ENCODE measurements at places on chromosomes 7 and 10.

GRCh38 chr10:73655990-73656298 is at the start of gene SYNPO2L:
Gene SYNPO2L, minus strand, starts transcription at chr10:73656029. Its CDS starts 107 bp downstream, at chr10:73655922.
- no peak for DNase-seq

DNA sequence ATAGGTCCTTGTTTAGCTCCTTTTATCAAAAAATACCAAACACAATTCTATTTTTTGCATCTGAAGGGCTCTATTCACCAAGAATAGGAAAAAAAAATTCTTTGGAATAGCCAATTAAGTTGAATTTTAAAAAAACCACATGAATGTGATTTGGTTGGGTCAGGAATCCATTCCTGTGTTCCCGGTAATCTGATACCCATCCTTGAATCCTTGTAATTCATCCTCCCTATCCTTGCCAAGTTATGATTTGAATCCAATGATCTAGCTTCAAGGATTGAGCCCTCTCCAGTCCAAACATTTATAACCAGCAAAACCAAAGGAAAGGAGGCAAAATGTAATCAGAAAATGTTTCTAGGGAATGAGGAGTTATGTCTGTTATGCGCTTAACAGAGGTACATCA is 86.6 kb downstream of the CFAP58 start:
- peak; percentile 79 for DNase-seq

DNA sequence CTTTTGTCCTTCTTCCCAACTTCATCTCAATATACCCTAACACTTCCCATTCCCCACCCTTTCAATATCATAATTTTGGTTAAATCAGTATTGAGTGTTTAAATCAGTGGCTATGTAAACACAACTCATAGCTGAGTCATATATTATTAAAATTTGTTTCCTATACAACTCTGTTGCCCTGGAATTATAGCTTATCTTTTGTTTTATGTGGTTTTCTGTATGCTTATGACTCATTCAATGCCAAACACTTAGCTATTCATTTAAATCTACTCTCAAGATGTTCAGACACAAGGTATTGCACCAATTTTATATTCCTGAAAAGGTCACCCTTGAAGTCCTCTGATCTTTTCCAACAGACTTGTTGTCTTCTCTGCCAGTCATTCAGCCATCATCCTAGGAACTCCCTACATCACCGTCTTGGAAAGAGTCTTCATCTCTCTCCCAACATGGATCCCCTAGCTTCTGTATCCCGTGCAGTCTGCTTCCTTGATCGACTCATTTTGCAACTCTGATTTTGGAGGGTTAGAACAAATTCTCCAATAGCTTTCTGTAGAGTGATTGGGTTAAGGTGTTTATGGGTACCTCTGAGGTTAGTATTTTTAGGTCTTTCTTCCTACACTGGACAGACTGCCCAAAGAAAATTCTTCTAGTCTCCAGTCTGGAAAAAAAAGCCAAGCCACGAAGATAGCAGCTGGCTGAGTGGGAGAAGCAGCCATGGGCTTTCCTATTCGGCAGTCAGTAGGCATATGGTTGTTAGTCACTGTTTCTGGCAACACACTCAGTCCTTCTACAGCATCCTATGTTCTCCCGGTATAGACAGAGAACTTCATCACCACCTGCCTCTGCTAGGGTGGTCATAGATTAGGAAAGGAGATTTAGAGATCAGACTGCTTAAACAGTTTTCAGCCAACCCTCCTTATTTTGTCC is 102.1 kb downstream of the CRPPA start:
- DNase-seq, result peak; percentile 6

DNA sequence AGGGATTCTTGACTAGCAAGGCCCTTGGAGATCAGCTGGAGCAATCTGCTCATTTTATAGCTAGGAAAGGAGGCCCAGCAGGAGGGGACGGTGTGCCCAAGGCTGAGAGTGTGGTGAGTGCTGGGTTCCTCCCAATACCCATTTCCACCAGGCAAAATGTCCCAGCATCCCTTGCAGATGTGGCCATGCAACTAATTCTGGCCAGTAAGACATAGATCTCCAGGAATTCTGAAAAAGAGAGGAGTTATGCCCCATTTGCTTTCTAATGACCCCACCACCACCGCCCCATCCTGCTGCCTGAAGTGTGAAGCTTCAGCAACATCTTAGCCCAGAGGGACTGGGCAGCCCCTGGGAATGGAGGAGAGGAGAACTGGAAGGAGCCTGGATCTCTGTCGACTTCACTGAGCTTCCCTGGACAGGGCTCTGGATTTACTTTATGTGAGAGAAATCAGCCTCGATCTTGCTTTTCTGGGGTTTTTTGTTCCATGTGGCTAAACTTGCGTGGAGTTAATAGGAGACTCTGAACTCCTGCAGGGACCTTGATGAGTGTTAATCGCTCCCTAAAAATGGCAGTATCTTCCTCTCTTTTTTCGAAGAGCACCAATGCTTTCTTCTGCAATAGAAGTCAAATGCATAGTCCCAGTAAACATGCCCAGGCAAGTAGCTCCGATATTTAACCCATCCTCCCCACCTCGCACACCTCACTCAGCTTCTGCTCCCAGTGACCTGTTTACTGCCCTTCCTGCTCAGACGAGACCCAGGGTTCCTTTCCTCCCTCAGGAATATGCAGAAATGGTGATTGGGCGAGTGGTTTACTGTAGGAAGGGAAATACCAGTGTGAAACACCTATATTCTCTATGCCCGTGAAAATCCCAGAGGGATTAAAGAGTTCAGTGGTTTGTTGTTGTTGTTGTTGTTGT is 127.5 kb upstream of the GPR26 start:
- no peak for DNase-seq

DNA sequence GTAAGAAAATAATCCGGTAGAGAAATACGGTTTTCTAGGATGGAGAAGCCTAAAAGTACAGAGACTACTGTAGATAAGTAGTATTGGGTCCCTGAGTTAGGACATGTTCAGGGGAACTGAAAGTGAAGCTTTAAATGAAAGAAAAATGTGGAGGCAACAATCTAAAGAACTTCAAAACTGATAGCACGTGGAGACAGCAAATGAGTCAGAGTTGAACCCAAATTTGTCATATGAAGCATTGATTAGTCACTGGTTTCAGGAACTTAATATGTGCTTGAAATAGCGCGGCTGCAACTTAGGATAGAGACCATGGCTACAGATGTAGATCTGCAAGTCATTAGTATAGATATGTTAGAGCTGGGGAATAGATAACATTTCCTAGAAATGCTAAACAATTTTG is 1138.6 kb upstream of the SORCS1 start:
- DNase-seq, result peak; percentile 3

GRCh38 chr10:48948470-48949037 is 8.9 kb upstream of the LRRC18 start:
- DNase-seq, result no peak

GRCh38 chr10:96978621-96979154 is 146.6 kb downstream of the LCOR start:
- no peak for DNase-seq

DNA sequence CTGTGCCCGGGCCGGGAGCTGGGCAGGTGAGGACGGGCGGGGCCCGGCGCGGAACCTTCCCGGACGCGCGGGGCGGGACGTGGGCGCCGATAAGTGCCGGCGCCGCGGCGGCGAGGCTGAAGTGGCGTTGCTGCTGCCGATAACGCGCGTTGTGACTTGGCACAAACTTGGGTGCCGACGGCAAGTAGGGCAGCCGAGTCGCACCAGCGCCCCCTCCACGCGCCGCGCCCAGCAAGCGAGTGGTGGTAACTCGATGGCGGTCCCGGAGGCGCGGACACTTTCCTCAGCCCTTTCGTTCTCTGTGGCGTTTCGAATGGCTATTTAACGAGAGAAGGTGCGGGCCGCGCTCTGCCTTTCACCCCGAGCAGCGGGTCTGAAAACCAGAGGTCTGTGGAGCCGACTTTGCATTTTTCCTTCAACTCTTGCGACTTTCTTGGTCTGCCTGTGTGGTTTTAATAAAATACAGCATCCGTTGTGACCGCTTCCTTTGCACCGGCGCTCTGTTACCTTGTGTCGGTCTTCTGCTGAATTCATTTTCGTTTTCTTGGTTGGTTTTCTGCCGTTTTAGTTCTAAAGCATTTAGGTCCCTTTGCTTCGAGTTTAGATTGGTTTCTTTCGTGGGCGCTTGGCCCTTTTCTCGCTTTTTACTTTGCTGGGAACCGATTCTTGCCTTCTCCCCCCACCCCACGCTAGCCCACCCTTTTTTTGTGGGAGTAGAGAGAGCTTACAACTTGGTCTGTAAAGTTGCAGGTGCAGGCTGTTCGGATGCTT is 701 bp downstream of the STK17A start:
- DNase-seq, result peak; percentile 66

DNA sequence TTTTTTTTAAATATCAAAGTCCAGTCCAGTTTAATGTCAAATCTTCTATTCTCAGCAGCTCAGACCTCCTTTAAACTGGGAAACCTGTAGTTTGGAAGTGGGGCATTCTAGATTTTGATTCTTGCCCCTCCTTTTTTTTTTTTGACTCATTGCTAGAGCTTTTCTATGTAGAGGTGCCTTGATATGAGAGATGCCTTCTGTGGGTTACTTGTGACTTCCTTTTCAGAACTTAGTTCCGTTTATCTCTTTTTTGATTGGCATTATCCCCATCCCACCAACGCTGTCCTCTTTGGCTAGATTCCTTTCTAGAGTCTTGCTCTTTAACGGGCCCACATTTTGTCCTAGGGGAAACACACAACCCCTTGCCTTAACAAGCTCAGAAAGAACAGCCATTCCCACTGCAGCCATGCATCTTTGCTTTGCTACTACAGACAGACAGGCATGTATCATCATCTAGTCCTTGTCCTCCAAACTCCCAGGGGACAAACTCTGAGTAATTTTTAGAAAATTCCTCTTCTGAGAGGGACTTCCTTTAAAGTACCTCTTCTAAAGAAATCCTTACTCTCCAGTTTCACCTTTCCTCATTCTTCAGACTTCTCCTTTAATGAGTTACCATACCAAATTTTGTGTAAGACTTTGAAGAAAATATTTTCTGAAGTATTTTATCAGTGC is 153.6 kb downstream of the PHF14 start:
- peak; percentile 37 for DNase-seq

GRCh38 chr10:14322526-14323188 is 8.1 kb downstream of the FRMD4A start:
- DNase-seq, result no peak

- DNase-seq, result peak; percentile 75
Measured at GRCh38 chr7:32846630-32847225, 44.8 kb downstream of the KBTBD2 start.

GRCh38 chr10:79155301-79156081 is 86.7 kb downstream of the ZMIZ1 start:
- peak; percentile 69 for DNase-seq

- peak; percentile 78 for DNase-seq
Measured at GRCh38 chr10:58326967-58327381, 7.8 kb upstream of the UBE2D1 start.

DNA sequence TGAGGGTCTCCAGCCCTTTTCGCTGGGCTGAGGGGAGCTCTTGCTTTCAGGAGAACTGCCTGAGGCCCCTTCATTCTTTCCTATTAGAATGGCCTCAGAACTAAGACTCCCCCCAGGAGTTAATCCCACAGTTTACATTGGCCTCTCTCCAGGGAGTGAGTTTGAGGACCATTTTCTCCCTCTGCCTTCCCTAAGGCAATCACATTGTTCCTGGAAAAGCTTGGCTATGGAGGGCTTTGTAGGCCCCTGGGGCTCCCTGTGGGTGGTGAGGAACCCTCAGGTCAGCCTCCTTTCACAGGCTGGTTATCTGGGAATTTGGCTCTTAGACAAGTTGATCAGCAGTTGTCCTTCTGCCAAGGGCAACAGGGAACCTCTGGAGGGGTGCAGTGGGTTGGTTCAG is 343.7 kb downstream of the RPS24 start:
- DNase-seq, result peak; percentile 36

- DNase-seq, result peak; percentile 86
Measured at GRCh38 chr7:131012477-131013031, 278.5 kb upstream of the KLF14 start.

DNA sequence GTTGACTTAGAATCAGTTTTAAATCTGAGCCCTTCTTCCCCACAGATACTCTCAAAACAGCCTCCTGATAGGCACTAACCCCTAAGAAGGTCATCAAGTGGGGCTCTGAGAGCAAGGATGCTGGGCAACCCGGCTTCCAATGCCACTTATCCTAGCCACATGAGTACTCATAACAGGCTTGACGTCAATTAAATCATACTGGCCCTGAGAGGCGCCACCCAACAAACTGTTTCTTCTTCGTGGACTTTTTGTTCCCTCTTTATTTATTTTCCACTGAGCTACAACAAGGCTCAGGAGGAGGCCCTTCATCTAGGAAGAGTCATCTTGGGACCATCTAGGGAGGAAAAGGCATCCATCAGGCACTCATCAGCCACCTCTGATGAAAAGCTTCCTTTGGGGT is 255.9 kb downstream of the KCNMA1 start:
- no peak for DNase-seq

DNA sequence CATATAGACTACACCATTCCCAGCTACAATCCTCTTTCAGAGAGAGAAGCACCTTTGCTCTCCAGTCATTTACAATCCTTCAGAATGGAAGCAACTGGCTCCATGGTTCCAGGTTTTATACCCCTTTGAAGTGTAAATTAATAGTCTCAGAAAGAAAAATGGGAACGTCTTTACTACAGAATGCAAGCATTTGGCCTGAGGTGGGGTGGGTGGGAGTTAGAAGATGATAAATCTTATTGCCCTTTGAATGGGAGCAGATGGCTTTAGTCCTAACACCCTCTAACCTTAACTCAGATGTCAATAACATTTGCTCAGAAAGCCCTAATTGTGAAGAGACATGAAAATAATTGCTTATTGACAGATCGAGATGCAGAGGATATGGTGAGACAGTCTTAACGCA is 84.2 kb upstream of the KCNMA1 start:
- DNase-seq, result no peak

DNA sequence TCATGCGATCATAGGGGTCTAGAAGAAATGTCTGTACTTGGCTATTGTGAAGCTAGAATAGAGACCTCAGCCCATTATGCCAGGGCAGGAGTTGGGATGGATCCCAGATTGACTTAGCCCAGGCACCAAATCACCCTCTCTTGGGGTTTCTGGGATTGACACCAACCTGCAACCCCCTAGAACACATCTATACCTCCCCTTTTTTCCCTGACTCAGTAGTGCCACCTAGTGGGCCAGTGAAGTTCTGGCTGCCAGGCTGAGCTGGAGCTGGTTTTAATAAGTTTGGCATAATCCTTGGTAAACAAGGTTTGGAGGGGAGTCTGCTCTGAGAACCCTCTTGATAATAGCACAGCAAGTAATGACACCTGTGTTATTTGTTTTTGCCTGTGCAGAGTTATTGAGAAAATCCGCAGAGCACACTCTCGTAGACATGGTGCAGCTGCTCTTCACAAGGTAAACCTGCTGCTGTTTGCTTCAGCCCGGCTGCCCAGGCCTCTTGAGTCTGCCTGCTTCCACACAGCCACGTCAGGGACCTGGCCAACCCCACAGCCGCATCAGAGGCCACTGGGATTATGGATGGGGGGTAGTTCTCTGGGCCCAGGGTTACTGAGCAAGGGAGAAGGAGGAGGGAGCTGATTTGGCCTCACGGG is 43.3 kb upstream of the NFKB2 start:
- DNase-seq, result peak; percentile 70

GRCh38 chr10:35908451-35908850 is 266.4 kb upstream of the FZD8 start:
- peak; percentile 50 for DNase-seq
